ENCODE measurements at places on chromosomes 1 and 21. TPM values are rescaled to one million over a fixed set of nuclear protein-coding genes. Genes with fewer than 3 reads are reported as not detected.

The CD2 gene
- total RNA-seq, result 0.71 TPM

The TNFRSF1B gene
- total RNA-seq, result 0.22 TPM

The ZNF683 gene
- not detected for total RNA-seq

DNA sequence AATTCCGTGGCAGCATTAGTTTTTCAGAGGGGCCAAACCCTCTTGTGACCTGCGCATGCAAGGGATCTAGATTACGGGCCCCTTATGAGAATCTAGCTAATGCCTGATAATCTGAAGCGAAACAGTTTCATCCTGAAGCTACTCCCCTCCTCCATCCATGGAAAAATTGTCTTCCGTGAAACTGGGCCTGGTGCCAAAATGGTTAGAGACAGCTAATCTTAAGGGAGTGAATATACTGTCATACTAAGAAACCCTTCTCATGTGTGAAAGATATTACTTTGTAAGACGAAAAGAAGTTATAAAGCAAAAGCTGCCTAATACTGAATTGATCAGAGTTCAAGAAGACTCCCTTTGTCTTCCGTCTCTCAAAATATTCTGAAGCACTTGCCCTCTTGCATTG, 166.3 kb downstream of the DUSP10 start:
- no peak overlapping the region for H3K27ac ChIP-seq
- H3K4me3 ChIP-seq, result no peak overlapping the region
- no peak for DNase-seq
- no peaks in the 10 kb centered on the region for H3K4me1 ChIP-seq

GRCh38 chr1:18752409-18752808, 107.1 kb downstream of the TAS1R2 start:
- no peaks in the 10 kb centered on the region for H3K36me3 ChIP-seq
- no peak overlapping the region for H3K27ac ChIP-seq
- peaks cover 77% of the 10 kb centered on the region for H3K27me3 ChIP-seq
- no peak overlapping the region for H3K4me3 ChIP-seq
- DNase-seq, result no peak

The OR10K2 gene
- total RNA-seq, result not detected

The SH3BGR gene
- total RNA-seq, result 12.2 TPM

DNA sequence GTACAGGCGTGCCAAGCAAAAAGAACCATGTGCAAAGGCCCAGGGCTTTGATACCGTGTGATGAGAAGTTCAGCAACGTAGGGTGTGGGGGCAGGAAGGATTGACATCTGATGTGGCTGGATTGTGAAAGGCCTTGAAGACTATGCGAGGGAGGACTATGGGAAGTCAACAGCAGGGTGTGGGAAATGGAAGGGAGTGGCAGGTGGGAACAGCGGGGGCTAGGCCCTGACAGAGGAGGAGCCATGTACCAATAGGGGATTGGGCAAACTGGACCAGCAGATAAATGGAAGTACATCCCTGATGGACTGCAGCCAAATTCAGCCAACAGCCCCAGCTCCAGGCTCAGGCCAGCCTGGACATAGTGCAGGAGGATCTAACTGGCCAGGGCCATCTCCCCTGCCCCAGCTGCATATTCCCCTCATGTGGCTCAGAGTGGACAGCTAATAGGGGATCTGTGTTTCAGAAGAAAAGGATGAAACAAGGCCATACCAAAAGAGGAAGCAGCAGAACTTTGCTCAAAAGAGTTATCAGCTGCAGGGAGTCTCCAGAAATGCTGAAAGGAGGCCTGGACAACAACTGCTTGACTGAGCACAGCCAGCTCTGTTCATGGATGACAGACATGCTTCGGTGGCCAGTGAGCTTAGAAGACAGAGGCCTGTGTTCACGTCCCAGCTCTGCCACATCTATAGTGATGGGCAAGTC, 140.2 kb upstream of the SGIP1 start:
- H3K4me1 ChIP-seq, result no peaks in the 10 kb centered on the region
- H3K27me3 ChIP-seq, result no peaks in the 10 kb centered on the region
- no peak overlapping the region for H3K4me3 ChIP-seq
- no peaks in the 10 kb centered on the region for H3K36me3 ChIP-seq

DNA sequence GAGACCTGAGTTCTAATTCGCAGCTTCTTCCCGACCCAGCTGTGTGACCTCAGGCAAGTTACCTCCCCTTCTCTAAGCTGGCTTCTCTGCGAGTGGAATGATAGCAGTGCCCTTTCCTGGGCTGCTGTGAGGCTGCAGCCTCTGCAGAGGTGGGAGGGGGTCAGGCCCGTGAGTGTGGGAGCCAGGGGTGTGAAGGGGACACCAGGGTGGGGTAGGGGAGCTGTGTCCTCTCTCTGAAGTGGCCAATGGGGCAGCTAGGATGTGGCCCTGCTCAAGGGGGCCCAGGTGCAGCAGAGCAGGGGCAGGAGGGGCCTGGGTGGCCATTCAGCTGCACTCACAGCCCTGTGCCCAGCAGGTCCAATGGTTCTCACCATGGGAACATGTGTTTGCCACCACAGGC, 24.5 kb downstream of the DMRTB1 start:
- H3K27me3 ChIP-seq, result no peaks in the 10 kb centered on the region
- H3K36me3 ChIP-seq, result no peaks in the 10 kb centered on the region
- no peaks in the 10 kb centered on the region for H3K4me1 ChIP-seq
- no peak overlapping the region for H3K27ac ChIP-seq
- no peak overlapping the region for H3K4me3 ChIP-seq

The NKAIN1 gene
- total RNA-seq, result 14.5 TPM

DNA sequence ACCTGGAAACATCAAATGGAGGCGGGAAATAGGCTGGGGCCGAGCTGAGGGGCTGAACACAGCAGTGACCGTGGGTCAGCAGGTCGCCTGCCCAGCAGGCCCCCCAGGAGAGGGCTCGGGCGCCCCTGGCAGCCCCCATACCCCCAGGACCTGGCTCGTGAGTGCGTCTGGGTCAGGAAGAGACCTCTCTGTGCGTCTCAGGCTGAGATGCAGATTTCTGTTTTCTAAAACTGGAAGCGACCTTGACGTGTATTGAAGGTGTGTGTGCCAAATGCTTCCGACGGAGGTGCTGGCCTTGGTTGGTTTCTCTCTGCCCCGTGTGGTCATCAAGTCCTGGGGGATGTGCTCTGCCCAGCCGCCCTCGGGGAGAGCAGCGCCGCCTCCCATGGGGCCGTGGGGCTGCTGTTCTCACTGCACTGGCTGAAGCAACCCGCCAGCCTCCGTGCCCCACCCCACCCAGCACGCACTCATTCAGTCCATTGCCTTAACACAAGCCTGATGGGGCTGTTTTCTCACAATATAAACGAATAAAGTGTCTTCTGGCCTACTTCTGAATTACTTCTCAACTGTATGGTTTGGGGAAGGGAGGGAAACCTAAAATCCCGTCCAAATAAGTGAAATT, 7.4 kb downstream of the PEX10 start:
- no peaks in the 10 kb centered on the region for H3K36me3 ChIP-seq
- DNase-seq, result no peak
- no peaks in the 10 kb centered on the region for H3K27me3 ChIP-seq
- H3K4me3 ChIP-seq, result no peak overlapping the region

GRCh38 chr21:36323032-36323431, 3.0 kb downstream of the MORC3 start:
- no peak overlapping the region for H3K27ac ChIP-seq
- no peaks in the 10 kb centered on the region for H3K36me3 ChIP-seq
- H3K4me1 ChIP-seq, result peaks cover 13% of the 10 kb centered on the region
- no peak for DNase-seq
- H3K27me3 ChIP-seq, result no peaks in the 10 kb centered on the region

The CACNA1E gene
- total RNA-seq, result 2.1 TPM

Data from neural progenitor cell (in vitro differentiated cells).